ENCODE measurements at places on chromosomes 5 and 9. TPM values are rescaled to one million over a fixed set of nuclear protein-coding genes. Genes with fewer than 3 reads are reported as not detected.

Gene MBLAC2
- polyA plus RNA-seq, result 4.8 TPM

Gene IQGAP2
- 11.6 TPM for polyA plus RNA-seq

Gene MAP1B
- 70.4 TPM for polyA plus RNA-seq

Gene CATSPER3
- polyA plus RNA-seq, result 0.62 TPM

Gene AHRR
- polyA plus RNA-seq, result 0.41 TPM

Gene IFNE
- polyA plus RNA-seq, result 0.08 TPM

Gene PCDHGB1
- polyA plus RNA-seq, result 1.3 TPM

Gene C5
- polyA plus RNA-seq, result 0.46 TPM

All from H1 (cell line).